Adrenal gland (tissue), 19 donors: ENCODE measurements at places on chromosomes 2 and 18. TPM values are rescaled to one million over a fixed set of nuclear protein-coding genes. Genes with fewer than 3 reads are reported as not detected.

Gene TBC1D8
- total RNA-seq = 11.1 TPM

Gene FNDC4
- total RNA-seq = 181 TPM

Gene TEKT4
- total RNA-seq = not detected

Gene NCKAP5
- 2.5 TPM for total RNA-seq

Gene PLA2R1
- total RNA-seq = 3.7 TPM

Gene BAZ2B
- 74.1 TPM for total RNA-seq

Gene PROKR1
- not detected for total RNA-seq

Gene LOXHD1
- total RNA-seq = 0.28 TPM

- DNase-seq = no peak
These were observed 31.1 kb upstream of the MAPK4 start for GRCh38 chr18:50528806-50529205.

- DNase-seq = no peak
These were observed 81.2 kb downstream of the GATA6 start for GRCh38 chr18:22250591-22250996.

- DNase-seq = no peak
These were observed 69.5 kb downstream of the EVA1A start for GRCh38 chr2:75491129-75491753.

- no peak for DNase-seq
These were observed 30.2 kb upstream of the VWC2L start for GRCh38 chr2:214380681-214381080.

- no peak for DNase-seq
These were observed 72.8 kb upstream of the ZEB2 start for GRCh38 chr2:144592500-144593256.

DNA sequence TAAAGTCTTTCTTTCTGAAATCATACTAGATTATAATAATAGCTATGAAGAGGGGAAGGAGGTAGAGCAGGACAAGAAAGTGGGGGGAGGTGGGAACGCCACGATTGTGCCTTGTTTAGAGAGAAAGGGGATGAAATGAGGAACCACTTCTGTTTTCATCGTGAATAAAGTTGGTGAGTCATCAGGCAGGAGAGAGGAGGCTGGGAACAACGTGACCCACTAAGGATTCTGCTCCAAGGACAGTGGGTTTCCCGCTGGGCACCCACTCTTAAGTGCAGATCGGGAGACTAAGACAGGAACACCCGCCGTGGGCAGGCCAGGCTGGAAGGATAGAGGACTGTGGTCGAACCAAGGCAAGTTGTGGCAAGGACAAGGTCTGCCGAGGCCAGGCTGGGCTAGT is 158.2 kb downstream of the L3MBTL4 start:
- DNase-seq = peak; percentile 53

DNA sequence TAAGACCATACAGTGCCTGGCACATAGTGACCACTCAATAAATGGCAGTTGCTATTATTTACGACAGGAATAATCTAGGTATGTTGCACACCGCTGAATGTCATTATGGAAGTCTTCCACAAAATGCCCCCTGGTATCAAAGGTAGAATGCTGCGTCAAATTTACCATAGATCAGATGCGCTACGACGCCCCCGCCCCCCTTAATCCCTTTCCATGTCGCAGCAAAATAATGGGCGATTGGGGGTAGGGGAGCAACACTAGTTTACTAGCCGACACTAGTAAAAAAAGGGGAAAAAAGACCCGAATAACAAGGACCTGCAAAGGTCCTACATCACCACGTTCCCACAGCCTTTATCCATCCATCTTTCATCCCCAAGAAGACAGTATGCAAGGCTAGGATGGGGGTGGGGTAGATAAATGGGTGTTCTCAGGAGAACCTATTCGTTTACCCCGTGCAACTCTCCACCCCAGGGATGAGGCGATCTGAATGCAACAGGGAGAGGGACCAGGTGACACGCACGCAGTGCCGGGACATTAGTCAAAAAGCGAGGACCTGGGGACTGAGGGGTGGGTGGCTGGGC is 455 bp downstream of the PREPL start:
- DNase-seq = no peak

GRCh38 chr18:24057804-24058203 is 43.2 kb downstream of the TTC39C start:
- DNase-seq = no peak

DNA sequence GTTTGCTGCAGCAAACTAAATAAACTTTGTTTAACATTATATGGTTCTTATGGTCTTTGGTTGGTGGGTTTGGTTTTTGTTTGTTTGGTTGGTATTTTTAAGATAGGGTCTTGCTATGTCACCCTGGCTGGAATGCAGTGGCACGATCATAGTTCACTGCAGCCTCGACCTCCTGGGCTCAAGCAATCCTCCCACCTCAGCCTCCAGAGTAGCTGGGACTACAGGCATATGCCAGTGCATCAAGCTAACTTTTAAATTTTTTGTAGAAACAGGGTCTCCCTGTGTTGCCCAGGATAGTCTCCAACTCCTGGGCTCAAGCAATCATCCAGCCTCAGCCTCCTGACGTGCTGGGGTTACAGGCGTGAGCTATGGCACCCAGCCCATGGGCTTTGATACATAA is 7.1 kb upstream of the RPRD1A start:
- no peak for DNase-seq

DNA sequence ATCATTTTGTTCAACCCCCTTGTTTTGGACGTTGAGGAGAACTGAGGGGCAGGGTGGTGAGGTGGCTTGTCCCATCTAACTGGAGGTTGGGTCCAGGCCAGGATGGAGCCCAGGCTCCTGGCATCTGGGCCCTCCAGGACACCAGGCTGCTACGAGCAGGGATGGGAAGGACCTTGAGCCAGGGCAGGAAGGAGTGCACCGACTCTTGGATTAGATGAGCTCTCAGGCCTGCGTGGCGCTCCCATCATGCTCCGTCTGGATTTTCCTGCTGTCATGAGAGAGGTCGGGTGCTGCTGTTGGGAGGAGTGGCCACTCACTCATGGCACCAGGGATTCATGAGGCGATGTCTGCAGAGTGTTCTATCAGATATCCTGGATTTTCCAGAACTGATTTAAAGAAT is 18.3 kb upstream of the ALLC start:
- no peak for DNase-seq

- no peak for DNase-seq
These were observed 9.9 kb downstream of the NFE2L2 start for GRCh38 chr2:177254433-177255226.

DNA sequence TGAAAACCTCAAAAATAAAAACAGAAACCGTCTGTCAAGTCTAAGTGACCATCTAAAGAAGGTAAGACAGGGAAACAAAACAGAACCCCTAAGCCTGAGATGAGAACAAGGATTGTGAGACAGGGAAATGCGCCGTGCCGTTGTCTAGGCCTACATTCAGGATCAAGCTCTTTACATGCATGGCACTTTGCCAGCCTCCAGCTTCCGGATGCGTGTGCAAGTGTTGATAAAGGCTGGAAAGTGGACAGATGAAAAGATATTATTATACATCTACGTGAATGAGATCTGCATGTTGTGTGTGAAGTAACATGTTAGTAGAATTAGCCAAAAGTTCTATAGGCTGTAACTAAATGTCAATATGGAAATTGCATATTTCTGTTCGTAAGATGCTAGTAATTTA is 28.6 kb upstream of the TMEM87B start:
- no peak for DNase-seq

GRCh38 chr2:157789933-157790511 is 86.1 kb downstream of the ACVR1 start:
- DNase-seq = no peak

DNA sequence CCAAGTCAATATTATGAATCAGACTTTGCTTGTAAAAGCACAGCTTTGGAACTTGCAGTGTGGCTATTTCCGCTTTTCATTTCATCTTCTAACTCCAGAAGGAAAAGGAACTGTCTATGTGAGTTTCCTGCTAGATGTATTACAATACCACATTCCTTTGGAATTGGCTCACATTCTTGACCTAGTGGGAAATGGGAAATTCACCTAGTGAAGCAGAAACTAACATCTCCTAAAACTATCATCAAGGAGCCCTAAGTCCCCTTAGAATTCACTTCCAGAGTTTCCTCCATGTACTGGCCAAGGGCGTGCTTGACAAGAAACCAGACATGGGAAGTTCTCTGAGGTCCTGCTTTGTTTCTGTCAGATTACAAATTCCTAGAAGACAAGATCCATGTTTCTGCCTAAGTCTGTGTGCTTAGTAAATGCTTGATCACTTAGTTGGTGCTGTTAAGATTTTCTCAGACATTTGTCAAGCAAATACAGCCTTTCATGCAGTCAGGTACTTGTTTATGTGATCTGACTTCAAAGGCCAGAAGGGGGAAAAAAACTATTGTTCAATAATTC is 275.7 kb upstream of the FN1 start:
- DNase-seq = no peak

- no peak for DNase-seq
These were observed 11.4 kb downstream of the CRYGD start for GRCh38 chr2:208112969-208113368.

DNA sequence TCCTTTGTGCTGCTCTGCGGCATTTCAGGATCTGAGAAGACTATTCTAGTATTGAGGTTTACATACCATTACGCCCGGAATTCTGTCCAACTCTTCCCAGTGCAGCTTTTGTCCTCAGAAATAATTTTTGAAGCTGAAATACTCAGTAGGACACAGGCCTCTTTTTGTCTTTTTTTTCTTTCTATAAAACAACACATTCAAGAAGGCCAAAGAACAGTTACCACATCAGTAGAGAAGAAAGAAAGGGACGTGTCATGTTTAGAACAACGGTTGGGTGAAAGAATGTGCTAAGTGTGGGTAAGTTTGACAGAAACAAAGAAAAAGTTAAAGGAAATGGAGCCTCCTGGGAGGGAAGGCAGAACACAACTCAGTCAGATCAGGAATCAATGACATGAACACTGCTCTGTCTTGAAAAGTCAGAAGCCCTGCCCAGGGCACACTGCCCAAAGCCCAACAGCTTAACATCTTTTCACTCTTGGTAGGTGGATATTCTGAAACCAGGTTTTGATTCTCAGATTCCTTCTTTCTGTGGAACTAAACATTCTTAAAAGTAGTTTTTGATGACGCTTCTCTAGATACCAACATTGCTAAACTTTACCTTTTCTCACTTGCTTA is 198.6 kb upstream of the CWC22 start:
- no peak for DNase-seq

DNA sequence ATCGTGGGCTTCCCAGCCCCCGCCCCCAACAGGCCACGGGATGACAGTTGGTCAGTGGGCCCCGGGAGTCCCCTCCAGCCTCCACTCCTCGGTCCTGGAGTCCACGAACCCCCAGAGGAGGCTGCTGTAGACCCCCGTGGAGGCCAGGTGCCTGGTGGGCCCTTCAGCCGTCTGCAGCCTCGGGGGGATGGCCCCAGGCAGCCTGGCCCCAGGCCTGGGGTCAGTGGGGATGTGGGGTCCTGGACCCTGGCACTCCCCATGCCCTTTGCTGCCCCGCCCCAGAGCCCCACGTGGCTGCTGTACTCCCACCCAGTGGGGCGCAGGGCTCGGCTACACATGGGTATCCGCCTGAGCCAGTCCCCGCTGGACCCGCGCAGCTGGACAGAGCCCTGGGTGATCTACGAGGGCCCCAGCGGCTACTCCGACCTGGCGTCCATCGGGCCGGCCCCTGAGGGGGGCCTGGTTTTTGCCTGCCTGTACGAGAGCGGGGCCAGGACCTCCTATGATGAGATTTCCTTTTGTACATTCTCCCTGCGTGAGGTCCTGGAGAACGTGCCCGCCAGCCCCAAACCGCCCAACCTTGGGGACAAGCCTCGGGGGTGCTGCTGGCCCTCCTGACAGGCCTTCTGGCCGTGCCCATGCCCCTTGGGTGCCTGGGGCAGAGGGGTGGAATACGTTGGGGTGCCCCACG is 7.6 kb downstream of the NEU4 start:
- peak; percentile 19 for DNase-seq

DNA sequence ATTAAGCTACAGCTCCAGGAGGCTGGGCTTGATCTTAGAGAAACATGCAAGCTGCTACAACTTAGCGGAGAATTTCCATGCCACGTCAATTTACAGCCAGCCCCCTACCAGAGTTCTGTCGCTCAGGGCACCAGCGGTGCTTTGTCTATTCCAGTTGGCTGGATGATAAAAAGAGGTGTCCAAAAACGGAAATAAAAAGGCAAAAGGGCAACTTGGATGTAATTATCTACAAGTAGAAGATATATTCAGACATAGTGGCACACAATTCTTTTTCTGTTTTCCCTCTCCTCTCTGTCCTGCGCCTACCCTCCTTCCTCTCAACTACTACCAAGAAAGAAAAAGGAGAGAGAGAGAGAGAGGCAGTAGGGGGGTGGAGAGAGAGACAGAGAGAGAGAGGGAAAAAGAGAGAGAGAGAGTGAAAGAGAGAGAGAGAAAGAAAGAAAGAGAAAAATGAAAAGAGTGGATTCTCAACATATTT is 363 bp upstream of the RFTN2 start:
- no peak for DNase-seq

- no peak for DNase-seq
These were observed 86.0 kb downstream of the ICOS start for GRCh38 chr2:204022550-204022949.

- DNase-seq = peak; percentile 36
These were observed 119.8 kb downstream of the PRKCE start for GRCh38 chr2:45771261-45771660.

DNA sequence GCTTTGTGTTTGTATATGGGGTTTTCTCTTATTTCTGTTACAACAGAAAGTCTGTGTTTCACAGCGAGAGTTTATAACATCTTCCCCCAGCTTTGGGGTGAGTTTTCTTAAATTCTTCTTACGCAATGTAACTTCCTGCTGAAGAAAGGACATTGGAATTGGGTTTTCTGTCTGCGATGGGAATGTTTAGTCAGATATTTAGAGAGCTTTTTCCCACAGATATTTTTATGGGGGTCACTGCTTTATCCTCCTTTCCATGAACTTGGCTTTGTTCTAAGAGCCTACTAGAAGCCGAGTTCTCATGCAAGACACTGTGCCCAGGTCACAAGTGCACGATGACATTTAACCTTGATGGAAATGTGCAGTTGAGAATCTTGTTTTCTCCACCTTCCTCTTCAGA is 22.1 kb downstream of the B3GNT2 start:
- no peak for DNase-seq

GRCh38 chr2:60710707-60711106 is 45.4 kb upstream of the PAPOLG start:
- DNase-seq = peak; percentile 28

DNA sequence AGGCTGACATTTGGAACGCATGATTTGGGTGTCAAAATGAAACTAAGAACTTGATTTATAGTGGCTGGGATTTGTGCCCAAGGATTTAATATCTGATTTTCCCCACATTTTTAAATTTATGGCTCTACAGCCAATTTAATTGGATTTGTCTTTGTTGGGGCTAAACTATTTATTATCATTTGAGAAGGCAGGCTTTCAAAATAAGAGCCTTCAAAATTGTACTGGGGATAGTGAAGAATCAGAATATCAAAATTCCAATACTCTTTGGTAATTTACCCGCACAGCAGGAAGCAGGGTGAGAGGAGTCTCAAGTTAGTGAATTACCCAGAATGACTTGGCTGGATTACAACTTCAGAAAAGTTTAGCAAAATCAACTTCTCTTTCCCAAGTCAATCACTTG is 278.1 kb downstream of the LRATD1 start:
- no peak for DNase-seq
